ENCODE measurements at places on chromosomes 12 and 14.

- DNase-seq, result no peak
Observed at GRCh38 chr12:49741882-49742620, 694 bp downstream of the TMBIM6 start.

- no peak for DNase-seq
Observed at GRCh38 chr14:98187281-98187680, 1084.7 kb downstream of the BCL11B start.

GRCh38 chr12:102745971-102746600, 171.0 kb downstream of the PAH start:
- no peak for DNase-seq

GRCh38 chr12:92259291-92259690, 113.6 kb upstream of the BTG1 start:
- DNase-seq, result no peak

- no peak for DNase-seq
Observed at GRCh38 chr12:62686938-62687337, 220.3 kb downstream of the MON2 start.

DNA sequence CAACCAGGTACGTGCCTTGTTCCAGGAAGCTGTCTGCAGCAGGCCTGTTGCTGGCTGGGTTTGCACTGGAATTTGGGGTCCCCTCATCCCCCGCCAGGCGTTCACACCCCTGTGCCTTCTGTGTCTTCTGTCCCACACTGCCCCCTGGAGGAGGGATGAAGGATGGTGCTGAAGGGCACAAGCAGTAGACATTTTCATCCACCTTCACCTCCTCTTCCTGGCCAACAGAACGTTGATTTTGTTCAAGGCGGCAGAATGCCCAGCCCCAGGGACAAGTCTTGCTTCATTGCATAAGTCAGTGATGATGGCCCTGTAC, 122.1 kb downstream of the CALM1 start:
- no peak for DNase-seq

GRCh38 chr12:28610401-28611114, 420.3 kb downstream of the CCDC91 start:
- no peak for DNase-seq

DNA sequence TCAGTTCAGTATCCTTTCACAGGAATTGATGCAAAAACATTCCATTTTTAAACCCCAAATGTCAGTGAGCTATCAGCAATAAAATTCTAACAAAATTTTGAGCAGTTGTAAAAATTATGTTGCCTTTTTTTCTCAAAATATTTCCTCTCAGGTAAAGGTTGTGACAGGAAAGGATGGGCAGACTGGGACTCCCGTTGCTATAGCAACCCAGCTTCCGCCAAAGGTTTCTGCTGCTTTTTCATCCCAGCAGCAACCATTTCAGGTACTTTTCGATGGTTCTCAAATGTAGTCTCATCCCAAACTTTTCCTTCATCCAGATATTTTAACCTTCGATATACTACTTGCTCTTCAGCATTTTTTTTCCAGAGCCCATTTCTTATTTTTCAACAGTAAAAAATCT, 13.6 kb downstream of the EP400 start:
- DNase-seq, result no peak

GRCh38 chr14:91326514-91327249, 82.2 kb upstream of the GPR68 start:
- DNase-seq, result no peak

GRCh38 chr14:70988452-70988851, 81.2 kb downstream of the PCNX1 start:
- DNase-seq, result no peak

- no peak for DNase-seq
Observed at GRCh38 chr14:71116568-71117122, 209.4 kb downstream of the PCNX1 start.

DNA sequence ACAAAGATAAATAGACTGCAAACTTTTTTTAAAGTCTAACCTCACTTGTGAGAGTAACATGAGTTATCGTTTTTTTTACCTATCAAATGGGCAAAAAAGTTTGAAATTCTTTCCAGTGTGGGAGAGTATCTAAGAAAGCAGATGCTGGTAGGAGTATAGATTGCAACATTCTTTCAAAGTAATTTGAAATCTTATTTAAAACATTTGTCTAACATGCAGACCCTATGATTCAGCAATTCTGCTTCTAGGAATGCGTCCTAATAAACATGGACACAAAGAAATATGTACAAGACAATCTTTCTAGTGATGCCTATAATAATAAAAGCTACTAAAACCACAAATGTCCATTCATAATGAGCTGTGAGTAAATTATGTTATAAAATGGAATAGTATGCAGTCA, 110.4 kb upstream of the TMCC3 start:
- DNase-seq, result no peak

DNA sequence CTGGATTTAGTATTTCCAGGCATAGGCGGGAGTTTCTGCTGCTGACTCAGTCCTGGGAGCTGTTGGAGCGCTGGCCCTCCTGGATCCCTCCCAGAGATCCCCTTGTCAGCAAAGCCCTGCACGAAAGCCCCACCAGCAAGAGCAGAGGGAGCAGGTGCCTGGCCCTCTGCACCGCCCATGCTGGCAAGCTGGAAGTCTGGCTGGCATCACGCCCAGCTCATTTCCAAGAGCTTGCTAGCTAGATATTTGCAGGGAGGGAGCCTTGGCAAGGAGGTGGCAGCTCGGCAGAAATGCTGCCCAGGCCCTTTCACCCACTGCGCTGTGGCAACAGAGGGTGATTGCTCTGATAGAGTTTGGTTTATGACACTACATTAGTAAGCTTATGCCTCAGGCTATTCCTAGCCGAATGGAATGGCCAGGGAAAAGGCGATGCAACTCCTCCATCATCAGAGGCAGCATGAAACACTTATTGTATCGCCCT, 193.9 kb downstream of the EMP1 start:
- DNase-seq, result no peak

DNA sequence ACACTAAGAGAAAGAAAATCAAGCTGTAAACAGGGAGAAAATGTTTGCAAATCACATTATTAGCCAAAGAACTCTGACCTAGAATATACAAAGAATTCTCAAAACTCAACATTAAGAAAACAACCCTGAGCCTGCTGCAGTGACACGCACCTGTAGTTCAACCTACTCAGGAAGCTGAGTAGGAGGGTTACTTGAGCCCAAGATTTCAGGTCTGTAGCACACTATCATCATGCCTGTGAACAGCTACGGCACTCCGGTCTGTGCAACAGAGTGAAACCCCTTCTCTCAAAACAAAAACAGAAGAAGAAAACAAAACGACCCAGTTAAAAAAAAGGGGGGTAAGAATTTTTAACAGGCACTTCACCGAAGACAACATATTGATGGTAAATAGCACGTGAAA, 20.8 kb downstream of the SAV1 start:
- DNase-seq, result no peak

DNA sequence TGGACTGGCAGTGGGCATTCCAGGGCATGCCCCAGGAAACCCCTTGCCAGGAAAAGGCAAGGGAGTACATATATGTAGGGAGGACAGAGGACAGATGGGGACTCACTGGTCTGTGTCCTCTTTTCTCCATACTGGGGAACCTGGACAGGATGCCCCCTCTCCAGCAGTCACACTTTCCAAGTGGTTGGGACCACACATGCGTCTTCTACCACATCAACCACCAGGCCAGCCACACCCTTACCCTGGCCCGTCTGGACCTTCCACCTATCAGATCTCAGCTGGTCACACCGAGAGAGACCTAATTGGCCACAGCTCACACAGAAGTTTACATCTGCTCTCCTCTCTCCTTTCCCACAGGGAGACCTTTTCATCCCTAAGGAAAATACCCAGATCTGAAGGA, 8.3 kb downstream of the ANKRD33 start:
- no peak for DNase-seq

GRCh38 chr12:124758266-124759220, 105.1 kb downstream of the SCARB1 start:
- DNase-seq, result no peak

DNA sequence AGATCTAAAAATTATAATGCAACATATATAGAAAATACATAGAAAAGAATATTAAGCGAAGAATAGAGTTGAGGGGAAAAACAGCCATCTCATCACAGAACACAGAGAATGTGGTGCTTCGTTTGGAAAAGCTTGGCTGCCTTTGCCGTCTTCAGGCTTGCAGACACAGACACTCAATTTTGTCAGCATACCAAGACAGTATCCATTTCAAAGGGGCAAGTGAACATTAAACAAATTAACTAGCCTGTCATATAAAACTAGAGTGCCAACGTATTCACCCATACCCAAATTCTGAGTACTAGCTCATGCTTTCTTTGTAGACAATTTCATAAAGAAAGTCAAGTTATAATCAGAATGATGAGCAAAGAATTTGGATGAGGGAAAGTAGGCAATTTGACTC, 40.5 kb downstream of the DMAC2L start:
- no peak for DNase-seq

All from NCI-H1930 (cell line).